ENCODE measurements at places on chromosomes 5 and 9. TPM values are rescaled to one million over a fixed set of nuclear protein-coding genes. Genes with fewer than 3 reads are reported as not detected.
A peak's percentile ranks its signal among the peaks of the same experiment; 100 is the strongest.

- peak; percentile 72 for DNase-seq
Measured at GRCh38 chr5:122907276-122907675, 61.9 kb downstream of the SNX24 start.

DNA sequence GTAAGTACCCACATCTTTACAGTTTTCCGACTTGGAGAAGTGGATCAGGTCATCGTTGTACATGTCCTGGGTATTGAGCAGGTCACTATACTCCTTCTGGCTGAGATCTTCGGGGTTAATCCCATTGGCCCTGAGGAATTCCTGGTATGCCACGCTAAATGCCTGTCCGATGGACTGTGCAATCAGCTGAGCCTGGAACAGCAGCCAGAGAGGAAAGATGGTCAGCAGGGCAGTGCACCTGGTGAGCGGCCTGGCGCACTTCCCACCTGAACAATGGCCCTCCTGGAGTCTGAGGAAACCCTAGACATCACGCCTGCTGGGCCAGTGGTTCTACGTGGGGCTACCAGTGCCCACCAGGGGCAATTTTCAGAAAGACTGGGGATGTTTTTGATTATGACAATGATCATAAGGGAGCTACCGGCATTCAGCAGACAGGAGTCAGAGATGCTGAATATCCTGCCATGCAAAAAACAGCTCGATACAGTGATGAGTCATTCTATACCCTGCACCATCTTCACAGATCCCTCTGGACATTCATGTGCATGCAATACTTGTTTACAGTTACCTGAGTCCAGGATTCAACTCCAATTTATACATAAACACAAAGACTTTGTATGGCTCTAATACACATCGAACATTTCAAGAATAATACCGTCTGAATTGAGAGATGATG, 127.2 kb downstream of the ENTREP1 start:
- DNase-seq: peak; percentile 76

GRCh38 chr5:151953833-151954232, 29.2 kb upstream of the GLRA1 start:
- DNase-seq: no peak

- no peak for DNase-seq
Measured at GRCh38 chr5:57410374-57411320, 72.0 kb downstream of the ACTBL2 start.

Gene PRSS3
- 1.5 TPM for total RNA-seq

Data from A172 (cell line).